ENCODE measurements at places on chromosomes 2 and 18.

DNA sequence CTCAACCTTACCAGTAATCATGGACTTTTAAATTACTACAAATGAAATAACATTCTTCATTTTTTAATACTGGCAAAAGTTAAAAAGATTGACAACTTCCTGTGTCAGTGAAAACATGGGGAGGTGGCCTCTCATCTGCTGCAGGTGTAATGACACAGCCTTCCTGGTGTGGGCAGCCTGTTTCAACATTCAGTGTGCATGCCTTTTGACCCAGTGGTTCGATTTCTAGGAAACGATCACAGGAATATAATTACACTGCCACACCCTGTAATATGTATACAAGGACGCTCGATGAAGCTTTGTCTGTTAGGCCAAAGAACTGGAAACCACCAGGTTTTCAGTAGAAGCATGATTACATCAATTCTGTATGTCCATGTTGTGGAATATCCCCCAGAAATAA lies 68.7 kb downstream of the MTHFD2 start:
- DNase-seq, result no peak

GRCh38 chr18:25825056-25825455 lies 265.4 kb downstream of the SS18 start:
- DNase-seq, result no peak

- no peak for DNase-seq
These were observed 338.4 kb downstream of the SOCS6 start for GRCh38 chr18:70627182-70627802.

GRCh38 chr18:58796220-58796619 lies 68.5 kb upstream of the ZNF532 start:
- no peak for DNase-seq

GRCh38 chr2:176582990-176583481 lies 313.8 kb downstream of the MTX2 start:
- no peak for DNase-seq

DNA sequence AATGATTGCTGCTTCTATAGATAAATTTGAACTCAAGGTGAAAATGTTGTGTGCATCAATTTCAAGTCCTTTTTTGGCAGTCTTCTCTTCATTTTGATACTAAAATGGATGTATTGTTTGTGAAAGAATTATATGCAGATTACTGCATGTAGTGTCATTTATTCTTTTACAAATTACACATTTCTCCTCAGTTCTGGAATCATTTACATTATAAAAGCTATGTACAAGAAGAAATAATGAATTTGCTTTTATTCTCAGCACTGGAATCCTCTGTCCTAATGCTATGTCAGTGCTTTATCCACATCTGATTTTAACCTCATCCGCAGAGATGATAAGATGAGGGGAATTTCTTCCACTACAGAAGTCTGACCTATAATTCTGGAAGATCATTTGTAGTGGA lies 220.8 kb upstream of the UBE2E3 start:
- no peak for DNase-seq

Data from T-helper 1 cell (primary cell).